ENCODE measurements at places on chromosomes 4 and X. TPM values are rescaled to one million over a fixed set of nuclear protein-coding genes. Genes with fewer than 3 reads are reported as not detected.

DNA sequence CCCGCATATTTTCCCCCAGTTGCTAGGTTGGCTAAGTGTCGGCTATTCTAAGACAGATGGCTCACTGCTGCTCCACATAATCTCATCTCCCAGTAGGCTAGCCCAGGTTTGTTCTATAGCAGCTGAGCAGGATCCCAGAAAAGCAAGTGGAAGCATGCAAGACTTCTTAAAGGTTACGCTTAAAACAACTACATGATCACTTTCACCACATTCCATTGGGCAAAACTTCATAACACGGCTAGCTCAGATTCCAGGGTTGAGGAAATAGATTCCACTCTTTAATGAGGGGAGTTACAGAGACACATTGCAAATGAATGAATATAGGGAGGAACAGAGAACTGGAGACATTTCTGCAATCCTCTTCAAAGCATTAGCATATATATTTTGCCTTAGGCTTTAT, 12.9 kb upstream of the RAB33B start:
- DNase-seq: no peak

GABRB1 gene
- total RNA-seq: 85.6 TPM

DNA sequence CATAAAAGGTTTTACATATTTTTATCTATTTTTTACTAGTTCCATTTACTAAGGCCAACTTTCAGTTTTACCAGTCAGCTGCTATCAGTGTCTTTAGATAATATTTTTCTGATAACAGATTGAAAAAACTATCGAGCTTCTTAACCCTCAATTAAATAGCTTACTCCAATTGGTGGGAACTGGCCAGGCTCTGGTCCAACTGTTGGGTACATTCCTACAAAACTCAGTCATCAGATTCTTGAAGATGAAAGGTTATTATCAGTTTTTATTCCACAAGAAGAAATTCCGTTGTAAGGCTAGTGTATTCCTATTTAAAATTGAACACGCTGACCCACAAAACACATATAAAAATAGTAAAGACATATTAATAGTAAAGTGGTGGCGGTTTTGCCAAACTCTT, 346.2 kb downstream of the MAPK10 start:
- no peak for DNase-seq

DNA sequence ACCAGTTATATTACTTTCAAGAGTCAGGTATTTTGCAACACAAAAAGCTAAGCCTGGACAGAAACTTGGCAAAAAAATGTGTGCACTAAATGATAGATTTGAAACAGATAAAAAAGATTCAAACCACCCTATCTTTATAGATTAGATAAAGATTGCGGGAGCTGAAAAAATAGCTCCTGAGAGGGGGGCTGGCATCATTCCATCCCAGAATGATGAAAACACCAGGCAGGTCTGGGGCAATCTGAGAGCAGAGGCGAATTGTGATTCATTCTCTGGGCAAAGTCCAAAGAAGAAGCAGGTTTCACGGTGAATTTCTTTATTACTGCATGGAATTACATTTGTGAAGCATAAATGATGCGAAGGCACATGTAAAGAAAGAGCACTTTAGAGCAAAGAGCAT, 168.5 kb upstream of the DMD start:
- no peak for DNase-seq

DNA sequence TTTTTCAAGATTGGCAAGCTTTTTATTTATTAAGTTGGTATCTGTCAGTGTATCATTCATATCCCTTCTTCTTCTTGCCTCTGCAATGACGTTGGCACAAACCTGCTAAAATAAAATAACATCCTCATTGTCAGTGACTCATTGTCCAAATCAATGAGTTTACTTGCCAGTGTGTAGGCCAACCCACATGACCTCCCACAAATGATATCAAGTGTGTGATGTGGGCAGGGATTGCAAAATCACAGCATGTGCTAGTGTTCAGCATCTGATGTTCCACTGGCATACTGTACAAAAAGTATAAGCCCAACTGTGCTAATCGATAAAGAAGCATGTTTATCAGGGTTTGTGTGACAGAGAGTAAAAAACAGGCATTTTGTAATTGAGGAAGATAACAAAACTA, 25.5 kb downstream of the GPAT3 start:
- DNase-seq: no peak

- no peak for DNase-seq
These were observed 521.6 kb upstream of the SLIT2 start for GRCh38 chr4:19729886-19730651.

MAGEC1 gene
- total RNA-seq: not detected

SSX5 gene
- not detected for total RNA-seq

GRCh38 chr4:12956026-12956425, 528.1 kb downstream of the RAB28 start:
- no peak for DNase-seq

GPC3 gene
- total RNA-seq: 3.3 TPM

DNA sequence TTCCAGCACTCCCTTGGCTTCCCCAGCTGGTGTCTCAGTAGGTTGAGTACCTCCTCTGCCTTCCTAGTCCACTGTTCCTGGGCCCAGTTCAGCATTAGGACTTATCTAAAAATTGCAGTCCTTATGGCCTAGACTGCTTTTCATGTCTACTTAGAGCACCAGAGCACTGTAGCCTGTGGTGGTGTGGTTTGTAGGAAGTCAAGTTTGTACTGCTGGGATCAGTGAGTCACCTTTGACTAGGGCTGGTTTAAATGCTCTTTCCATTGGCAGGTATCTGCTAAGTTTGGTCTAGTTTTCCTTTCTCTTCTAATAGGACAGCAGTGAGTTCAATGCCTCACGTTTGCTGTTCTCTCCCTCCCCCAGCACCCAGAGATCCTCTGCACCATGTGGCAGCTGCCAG, 233.6 kb upstream of the WDFY3 start:
- no peak for DNase-seq
